Ammon's horn (tissue), 1 donor: ENCODE measurements at places on chromosomes 11 and 22.

DNA sequence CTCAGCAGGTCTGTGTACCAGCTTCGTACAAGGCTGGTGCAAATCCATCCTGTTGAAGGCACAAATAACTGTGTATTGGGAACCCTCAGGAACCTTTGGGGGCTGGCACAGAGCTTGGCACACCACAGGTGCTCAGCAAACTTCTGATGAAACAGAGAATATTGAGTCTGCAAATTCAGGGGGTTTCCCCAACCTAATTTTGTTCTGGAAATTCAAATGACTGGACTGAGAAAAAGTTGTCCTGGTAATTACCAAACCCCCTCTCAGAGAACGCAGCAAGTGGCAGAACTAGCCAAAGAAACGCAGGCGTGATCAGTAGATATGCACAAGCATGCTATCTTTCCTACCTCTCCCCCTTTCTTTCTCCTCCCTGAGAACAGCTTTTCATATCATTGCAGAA is 47.6 kb downstream of the LIF start:
- no peak for DNase-seq

- DNase-seq: no peak
Measured at GRCh38 chr22:36182056-36182455, 19.6 kb downstream of the APOL4 start.

GRCh38 chr11:35276396-35277145 is 137.6 kb downstream of the CD44 start:
- peak; percentile 69 for DNase-seq

GRCh38 chr22:38567531-38568285 is 2.3 kb downstream of the DMC1 start:
- DNase-seq: no peak

DNA sequence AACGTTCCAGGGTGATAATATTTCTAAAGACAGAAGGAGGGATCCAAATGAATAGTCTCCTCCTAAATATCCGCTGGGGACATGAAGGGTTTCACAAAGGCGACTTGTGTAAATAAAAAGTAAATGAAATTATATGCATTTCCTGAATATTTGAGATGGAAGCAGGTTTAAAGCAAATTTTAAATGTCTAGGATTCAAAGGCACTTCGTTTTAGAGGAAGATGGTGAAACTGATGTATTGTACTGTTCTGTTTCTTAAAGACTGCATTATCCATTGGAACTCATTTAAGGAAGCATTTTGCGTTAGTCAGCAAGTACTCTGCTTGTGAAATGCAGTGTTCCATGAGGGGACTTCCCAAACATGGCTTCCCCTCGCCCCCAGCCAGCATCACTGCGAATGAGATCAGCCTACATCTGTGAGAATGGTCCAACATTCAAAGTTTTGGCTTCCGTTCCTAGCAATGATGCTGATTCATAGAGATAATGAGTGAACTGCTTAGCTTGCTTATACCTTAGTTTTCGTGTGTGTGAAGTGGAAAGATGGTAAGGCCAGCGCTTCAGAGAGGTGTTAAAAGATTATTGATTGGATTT is 1.5 kb downstream of the RAB39A start:
- DNase-seq: peak; percentile 66

DNA sequence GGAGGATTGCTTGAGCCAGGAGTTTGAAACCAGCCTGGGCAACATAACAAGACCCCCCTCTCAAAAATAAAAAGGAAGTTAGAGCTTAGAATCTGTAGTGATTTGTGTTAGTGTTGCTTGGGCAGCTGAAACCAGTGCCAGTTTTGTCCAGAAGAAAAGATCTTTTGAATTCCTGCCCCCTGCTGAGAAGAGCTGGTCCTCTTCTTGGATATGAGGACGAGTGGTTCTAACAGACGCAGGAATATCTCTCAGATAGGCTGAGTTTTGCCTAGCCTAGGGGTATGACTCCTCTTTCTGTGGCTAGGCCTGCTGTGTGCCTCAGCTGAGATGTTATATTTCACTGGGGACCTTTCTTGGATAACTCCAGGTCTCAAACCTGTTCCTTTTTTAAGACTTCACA is 102.8 kb downstream of the STIM1 start:
- no peak for DNase-seq
